Spleen (tissue), 13 donors: ENCODE measurements at places on chromosomes 1 and 21. TPM values are rescaled to one million over a fixed set of nuclear protein-coding genes. Genes with fewer than 3 reads are reported as not detected.
A peak's percentile ranks its signal among the peaks of the same experiment; 100 is the strongest.

DNA sequence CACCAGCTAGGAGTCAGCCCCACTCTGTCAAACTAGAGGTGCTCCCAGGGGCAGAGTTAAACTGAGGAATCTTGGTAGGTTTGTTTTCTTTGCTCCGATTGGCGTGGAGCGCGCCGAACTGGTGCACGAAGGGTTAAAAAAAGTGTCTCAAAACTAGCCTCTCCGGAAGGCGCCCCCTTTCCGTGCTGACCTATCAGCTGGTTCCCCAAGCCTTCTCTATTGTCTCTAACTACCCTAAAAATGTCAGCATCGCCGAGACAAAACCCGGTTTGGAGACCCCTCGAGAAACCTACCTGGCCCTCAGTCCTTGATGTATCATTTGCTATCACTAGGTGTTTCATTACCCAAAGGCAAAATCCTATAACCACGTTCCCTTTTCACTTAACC is 2.2 kb downstream of the TGFB2 start:
- peak overlapping the region; percentile 79 for H3K27ac ChIP-seq
- no peak for DNase-seq
- H3K4me3 ChIP-seq: peak overlapping the region; percentile 44
- no peaks in the 10 kb centered on the region for H3K36me3 ChIP-seq
- H3K27me3 ChIP-seq: peaks cover 32% of the 10 kb centered on the region

DNA sequence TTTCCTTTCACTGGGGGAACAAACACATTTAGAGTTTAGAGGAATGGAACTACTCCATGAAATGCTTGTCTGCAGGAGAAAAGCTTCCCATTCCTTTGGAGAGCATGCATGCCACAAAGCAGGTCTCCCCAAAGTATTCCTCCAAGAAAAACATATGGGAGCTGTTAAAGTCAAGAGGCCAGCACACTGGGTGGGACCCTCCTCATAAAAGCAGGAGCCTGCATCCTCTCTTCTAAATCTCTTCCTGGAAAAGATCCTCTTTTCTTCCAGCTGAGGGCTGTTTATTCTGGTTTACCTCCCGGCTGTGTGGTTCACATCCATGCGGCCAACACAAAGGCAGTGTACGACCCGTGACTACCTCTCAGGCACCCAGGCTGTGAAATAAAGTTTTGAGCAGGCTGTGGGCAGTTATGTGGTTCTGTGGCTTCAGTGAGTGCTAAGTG is 103.4 kb downstream of the TENT5C start:
- no peak overlapping the region for H3K4me3 ChIP-seq
- H3K27ac ChIP-seq: no peak overlapping the region
- DNase-seq: no peak
- no peaks in the 10 kb centered on the region for H3K36me3 ChIP-seq

- H3K36me3 ChIP-seq: no peaks in the 10 kb centered on the region
- H3K27me3 ChIP-seq: no peaks in the 10 kb centered on the region
- DNase-seq: no peak
Measured at GRCh38 chr1:206798384-206798996, 26.2 kb upstream of the IL10 start.

CR1L gene
- total RNA-seq: 1.2 TPM

DNA sequence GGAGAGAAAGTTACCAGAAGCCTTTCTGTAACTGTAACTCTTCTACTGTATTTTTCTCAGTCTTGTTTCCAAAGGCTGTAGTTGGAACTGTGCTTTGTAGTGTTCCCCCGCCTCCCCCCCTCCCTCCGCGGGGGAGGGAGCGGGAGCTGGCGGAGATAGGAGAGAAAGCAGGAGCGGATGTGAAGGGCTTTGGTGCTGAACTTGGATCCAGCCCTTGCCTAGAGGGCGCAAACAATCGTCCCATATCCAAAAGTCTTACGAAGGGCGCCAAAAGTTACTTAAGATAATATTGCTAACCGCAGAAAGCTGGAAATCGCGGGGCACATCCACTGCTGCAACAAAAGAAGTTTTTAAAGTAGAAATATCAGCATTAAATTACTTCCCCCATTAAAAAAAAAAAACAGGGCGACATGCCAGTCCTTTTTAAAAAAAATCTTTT is 2.4 kb upstream of the NFIA start:
- H3K4me1 ChIP-seq: peaks cover 79% of the 10 kb centered on the region
- H3K27ac ChIP-seq: peak overlapping the region; percentile 10
- H3K27me3 ChIP-seq: no peaks in the 10 kb centered on the region

KCNH1 gene
- not detected for total RNA-seq

DNA sequence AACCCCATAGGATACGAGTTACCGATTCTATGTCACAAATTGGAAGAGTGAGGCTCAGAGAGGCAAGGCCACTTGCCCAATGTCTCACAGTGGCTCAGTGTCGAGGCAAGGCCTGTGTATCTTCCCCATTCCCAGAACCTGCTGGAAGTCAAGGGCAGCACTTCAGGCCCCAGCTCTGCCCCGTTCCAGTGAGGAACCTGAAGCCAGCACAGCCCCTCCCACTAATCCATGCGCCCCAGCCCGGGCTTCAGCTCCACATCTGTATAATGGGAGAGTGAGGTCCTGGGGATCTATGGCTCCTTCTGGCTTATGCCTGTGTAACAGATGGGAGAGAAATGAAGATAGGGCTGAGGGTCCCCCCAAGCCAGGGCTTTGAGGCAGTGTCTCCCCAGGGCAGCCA is 56.3 kb downstream of the CASZ1 start:
- peaks cover 15% of the 10 kb centered on the region for H3K4me1 ChIP-seq
- no peak overlapping the region for H3K27ac ChIP-seq
- peaks cover 7% of the 10 kb centered on the region for H3K27me3 ChIP-seq

GRCh38 chr1:232273011-232273410 is 356.9 kb downstream of the SIPA1L2 start:
- no peaks in the 10 kb centered on the region for H3K36me3 ChIP-seq
- DNase-seq: no peak
- H3K27me3 ChIP-seq: no peaks in the 10 kb centered on the region
- H3K4me1 ChIP-seq: no peaks in the 10 kb centered on the region
- no peak overlapping the region for H3K27ac ChIP-seq

DNA sequence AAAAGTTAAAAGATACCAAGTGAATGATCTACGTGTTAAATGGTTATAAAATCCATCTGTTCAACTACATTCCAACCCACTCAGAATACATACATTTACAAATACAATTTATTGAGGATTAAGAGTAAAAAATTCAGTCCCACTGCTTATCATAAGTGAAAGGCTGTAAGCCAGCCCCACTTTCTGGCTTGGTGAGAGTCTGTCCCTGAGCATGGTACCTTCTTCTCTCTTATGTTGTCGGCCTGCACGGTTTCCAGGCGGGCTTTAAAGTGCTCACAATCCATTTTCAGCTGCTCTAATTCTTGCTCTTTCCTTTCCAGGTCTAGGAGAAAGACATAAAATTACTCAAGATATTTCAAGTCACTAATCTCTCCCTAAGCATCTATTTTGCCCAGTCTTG is 15.2 kb downstream of the HSF2BP start:
- H3K36me3 ChIP-seq: no peaks in the 10 kb centered on the region
- no peak for DNase-seq
- no peak overlapping the region for H3K27ac ChIP-seq
- H3K4me1 ChIP-seq: peaks cover 16% of the 10 kb centered on the region
- no peaks in the 10 kb centered on the region for H3K27me3 ChIP-seq

- DNase-seq: peak; percentile 59
- no peak overlapping the region for H3K27ac ChIP-seq
- H3K4me1 ChIP-seq: no peaks in the 10 kb centered on the region
- H3K27me3 ChIP-seq: no peaks in the 10 kb centered on the region
Measured at GRCh38 chr1:37660664-37661063, 26.0 kb upstream of the RSPO1 start.

DNA sequence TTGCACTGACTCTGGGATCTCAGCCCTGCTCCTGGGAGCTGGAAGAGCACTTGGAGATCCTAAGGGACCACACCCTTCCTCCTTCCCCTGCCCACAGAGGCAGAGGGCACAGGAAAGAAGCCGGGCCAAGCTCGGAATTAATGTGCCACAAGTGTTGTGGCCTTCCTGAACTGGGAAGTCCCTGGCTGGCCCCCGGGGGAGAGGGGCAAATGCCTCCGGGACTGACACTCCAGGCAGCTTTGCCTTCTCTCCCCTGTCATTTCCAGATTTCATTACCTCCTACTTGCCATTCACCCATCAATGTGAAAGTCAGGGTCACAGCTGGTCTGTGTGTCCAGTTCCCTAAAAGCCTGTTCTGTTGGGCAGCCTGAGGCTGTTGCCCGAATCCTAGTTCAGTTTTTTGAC is 21.7 kb downstream of the SESN2 start:
- H3K4me3 ChIP-seq: no peak overlapping the region
- peak overlapping the region; percentile 63 for H3K27ac ChIP-seq
- H3K27me3 ChIP-seq: no peaks in the 10 kb centered on the region
- DNase-seq: no peak

DNA sequence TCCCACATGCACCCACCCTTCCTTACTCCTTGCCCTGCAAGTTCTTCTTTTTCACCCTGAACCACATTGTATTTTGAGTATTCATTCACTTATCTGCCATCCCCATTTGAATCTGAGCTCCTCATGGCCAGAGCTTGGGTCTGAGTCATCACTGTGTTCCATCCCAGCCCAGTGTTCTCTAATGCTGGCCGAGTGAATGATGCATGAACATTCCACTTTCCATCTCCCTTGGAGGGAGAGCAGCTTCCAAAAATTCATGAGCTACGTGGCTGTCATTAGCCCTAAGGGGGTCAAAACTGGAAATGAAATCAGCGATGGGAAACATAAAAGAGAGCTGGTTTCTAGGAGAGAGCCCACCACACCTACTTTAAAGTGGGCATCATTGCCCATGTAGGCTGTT is 187.0 kb upstream of the USP24 start:
- no peak for DNase-seq
- H3K27ac ChIP-seq: no peak overlapping the region
- H3K4me3 ChIP-seq: no peak overlapping the region
- no peaks in the 10 kb centered on the region for H3K36me3 ChIP-seq
- H3K4me1 ChIP-seq: no peaks in the 10 kb centered on the region

GRCh38 chr1:41559331-41559730 is 74.8 kb upstream of the EDN2 start:
- H3K36me3 ChIP-seq: peaks cover 7% of the 10 kb centered on the region
- no peak for DNase-seq
- H3K4me1 ChIP-seq: no peaks in the 10 kb centered on the region
- H3K27me3 ChIP-seq: no peaks in the 10 kb centered on the region

GRCh38 chr1:85452948-85453347 is 12.0 kb downstream of the DDAH1 start:
- H3K27me3 ChIP-seq: no peaks in the 10 kb centered on the region
- H3K4me3 ChIP-seq: no peak overlapping the region
- H3K4me1 ChIP-seq: no peaks in the 10 kb centered on the region
- no peak for DNase-seq

DNA sequence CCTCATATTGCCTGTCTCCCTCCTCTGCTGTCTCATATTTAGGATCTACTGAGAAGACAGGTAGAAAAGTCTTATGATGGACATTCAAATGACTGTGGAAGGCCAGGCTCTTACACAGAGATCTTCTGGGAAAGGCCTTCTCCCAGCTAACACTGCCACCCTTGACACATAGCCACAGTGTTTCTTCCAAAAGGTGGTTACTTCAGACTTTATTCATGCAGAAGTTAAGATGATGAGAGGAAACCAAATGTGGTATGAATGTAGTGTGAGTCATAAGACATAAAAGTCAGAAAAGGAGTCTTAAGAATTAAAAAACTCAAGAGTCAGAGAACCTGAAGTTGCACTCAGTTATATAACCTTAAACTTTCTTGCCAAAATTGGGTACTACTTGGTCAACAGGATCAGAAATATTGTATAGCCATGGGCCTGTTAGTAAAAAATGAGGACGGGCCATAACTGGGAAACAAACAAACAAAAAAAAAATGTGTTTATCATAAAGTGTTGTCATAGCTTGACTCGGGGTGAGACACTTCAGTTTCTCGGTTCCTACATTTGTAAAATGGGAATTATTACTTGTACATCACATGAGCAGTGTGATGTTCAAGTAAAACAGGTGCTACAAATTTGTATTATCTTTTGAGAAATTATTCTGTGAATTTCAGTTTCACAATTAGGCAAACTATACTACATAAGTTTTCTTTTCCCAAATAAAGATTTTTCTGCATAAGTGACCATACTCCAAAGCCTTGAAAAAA is 1.2 kb upstream of the DENND1B start:
- no peaks in the 10 kb centered on the region for H3K27me3 ChIP-seq
- no peak overlapping the region for H3K4me3 ChIP-seq
- H3K27ac ChIP-seq: peak overlapping the region; percentile 96
- no peak for DNase-seq
- H3K36me3 ChIP-seq: peaks cover 1% of the 10 kb centered on the region
- H3K4me1 ChIP-seq: peaks cover 38% of the 10 kb centered on the region

GRCh38 chr1:101283443-101283842 is 46.6 kb downstream of the S1PR1 start:
- H3K4me3 ChIP-seq: no peak overlapping the region
- DNase-seq: no peak
- no peaks in the 10 kb centered on the region for H3K27me3 ChIP-seq
- peaks cover 17% of the 10 kb centered on the region for H3K4me1 ChIP-seq
- peak overlapping the region; percentile 39 for H3K27ac ChIP-seq

DNA sequence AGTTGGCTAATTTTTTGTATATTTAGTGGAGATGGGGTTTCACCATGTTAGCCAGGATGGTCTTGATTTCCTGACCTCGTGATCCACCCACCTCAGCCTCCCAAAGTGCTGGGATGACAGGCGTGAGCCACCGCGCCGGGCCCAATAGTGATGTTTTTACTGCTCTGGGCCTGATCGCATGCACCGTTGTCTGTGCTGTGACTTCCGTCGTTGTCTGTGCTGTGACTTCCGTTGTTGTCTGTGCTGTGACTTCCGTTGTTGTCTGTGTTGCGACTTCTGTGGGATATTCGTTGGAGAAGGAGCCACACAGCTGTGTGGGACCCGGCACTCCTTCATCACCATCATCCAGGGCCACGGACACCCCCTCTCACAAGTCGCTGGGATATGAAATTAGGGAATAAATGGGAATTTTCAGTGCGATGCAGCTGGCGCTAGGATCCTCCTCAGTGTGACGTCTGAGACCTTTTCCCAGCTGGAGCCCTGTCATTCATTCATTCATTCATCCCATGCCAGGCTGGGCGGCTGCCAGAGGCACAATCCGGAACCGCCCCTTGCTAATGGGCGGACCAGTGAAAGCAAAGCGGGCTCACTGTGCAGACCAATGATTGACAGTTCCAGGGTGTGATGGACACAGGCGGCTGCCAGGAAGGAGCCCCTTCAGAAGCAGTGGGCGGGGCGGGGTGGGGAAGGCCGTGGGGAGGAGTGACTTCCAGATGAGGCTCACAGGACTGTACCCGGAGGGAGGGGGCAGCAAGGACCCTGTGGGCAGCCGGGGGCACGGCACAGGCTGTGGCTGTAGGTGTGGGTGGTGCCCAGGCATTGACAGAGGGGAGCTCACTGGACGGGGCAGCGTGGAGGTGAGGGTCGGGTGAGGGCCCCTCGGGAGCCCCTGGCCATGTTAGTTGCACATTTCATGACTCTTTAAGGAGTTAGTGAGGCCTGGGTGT is 48.9 kb downstream of the PRKCZ start:
- no peaks in the 10 kb centered on the region for H3K27me3 ChIP-seq
- no peak for DNase-seq
- H3K4me1 ChIP-seq: peaks cover 42% of the 10 kb centered on the region
- H3K27ac ChIP-seq: peak overlapping the region; percentile 45
- no peak overlapping the region for H3K4me3 ChIP-seq

- H3K4me3 ChIP-seq: peak overlapping the region; percentile 80
- peak overlapping the region; percentile 88 for H3K27ac ChIP-seq
- no peak for DNase-seq
- H3K4me1 ChIP-seq: peaks cover 20% of the 10 kb centered on the region
Measured at GRCh38 chr1:52032124-52032784, 1.4 kb downstream of the KTI12 start.

GRCh38 chr1:97170300-97170699 is 448.7 kb downstream of the PTBP2 start:
- DNase-seq: no peak
- no peaks in the 10 kb centered on the region for H3K27me3 ChIP-seq
- H3K36me3 ChIP-seq: no peaks in the 10 kb centered on the region
- H3K4me3 ChIP-seq: no peak overlapping the region
- no peak overlapping the region for H3K27ac ChIP-seq
- H3K4me1 ChIP-seq: no peaks in the 10 kb centered on the region
